ENCODE measurements at places on chromosomes 6 and 20.

GRCh38 chr6:46964716-46965519 is 43.2 kb upstream of the ADGRF5 start:
- no peak for DNase-seq

DNA sequence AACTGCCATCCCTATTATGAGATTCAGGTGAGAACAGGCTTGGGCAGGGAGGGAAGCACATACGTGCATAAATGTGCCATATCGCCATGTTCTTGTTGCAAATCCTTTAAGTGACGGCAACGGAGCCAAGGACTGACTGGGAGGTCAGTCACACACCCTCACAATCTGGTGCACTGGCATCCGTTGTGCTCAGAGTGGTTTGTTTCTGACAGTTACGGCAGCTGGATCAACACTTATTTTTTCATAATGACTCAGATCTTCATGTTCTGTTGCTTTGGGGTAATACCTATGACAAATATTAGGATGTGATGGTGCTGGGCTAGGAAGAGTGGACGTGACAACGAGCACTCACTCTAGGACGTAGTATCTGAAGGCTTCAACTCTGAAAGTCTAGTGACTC is 56.2 kb upstream of the PREP start:
- no peak for DNase-seq

- peak; percentile 52 for DNase-seq
These were observed 312.0 kb downstream of the ZFAND3 start for GRCh38 chr6:38131527-38131965.

DNA sequence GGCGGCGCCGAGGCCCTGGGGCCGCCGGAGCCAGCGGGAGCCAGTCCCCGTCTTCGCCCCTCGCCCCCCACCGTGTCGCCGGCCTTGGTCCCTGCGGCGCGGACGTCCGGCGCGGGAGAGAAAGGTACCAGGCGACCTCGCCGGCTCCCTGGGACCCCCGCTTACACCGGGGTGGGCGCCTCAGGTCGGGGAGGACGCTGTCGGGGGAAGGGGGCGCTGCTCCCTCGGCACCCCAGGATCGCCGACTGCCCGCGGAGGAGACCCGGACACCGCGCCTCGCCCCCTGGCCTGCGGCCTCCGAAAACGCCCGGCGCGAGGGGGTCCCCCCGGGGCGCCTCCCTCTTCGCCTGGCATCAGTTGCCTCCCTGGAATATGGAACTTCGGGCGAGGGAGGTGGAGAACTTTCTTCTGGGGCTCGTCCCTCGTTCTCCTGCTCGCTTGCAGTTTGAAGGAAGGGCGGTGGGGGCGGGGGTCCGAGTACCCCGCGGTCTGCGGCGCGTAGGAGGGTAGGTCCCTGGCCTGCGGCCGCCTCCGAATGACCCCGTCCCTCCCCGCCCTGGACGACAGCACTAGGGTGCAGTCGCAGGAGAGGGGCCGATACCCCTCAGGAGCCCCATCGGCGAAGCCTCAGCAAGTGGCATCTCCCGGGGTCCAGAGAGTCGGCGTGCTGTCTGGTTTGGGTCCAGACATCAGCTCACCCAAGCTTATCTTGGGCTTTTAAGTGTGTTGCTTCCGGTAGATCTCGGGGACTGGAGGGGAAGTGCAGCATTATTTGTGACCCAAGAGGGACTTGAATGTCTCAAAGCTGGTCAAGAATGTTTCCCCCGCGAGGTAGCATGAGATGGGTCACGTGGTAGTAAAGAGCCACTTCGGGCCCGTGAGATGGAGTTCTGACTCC is 549 bp downstream of the ANKRD6 start:
- DNase-seq: no peak
